ENCODE measurements at places on chromosomes 6 and 20.

DNA sequence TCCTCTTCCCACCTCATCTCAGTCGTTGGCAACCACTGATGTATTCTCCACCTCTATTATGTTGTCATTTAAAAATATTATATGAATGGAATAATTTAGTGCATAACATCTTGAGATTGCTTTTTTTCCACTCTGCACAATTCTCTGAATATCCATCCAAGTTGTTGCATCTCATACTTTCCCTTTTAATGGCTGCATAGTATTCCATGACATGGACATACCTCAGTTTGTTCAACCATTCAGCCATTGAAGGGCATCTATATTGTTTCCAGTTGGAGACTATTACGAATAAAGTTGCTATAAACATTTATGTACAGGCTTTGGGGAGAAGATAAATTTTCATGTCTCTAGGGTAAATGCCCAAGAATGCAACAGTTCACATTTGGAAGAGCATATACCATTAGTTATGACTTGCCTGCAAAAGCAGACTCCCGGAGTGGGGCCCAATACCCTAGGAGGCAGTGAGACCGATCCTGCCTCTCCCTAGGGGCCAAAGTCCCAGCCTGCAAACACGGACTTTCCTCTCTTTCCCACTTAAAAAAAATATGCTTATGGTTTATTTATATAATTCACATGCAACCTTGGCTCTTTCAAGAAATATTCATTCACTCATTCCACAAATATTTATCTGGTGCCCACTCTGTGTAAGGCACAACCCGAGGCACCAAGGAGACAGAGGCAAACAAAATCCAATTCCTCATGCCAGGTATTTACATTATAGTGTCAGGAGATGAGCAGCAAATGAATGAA, 227.0 kb upstream of the PMEPA1 start:
- DNase-seq, result no peak

DNA sequence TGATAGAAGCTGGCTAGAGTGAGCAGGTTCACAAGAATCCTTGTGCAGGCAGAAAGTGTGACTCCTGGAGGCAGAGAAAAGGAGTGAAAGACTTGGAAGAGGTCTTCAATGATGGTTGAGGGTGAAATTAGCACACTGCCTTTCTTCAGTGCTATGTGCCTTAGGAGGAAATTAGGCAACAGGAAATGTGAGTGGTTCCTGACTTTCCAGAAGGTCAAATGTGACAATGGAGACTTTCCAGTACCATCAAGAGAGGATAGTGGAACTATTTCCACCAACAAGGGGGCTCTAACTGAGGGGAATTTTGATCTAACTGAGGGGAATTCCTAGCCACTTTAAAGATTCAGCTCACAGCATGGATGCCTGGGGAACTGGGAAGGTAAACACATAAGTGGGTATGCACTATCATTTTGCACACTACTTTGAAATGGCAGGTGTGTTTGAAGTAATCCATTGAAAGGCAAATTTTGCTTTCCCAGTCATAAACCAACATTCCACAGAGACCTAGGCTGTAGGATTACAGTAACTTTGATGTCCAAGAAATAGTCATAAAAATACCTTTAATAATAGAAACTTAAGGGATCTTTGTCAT, 90.0 kb downstream of the PERP start:
- DNase-seq, result no peak

DNA sequence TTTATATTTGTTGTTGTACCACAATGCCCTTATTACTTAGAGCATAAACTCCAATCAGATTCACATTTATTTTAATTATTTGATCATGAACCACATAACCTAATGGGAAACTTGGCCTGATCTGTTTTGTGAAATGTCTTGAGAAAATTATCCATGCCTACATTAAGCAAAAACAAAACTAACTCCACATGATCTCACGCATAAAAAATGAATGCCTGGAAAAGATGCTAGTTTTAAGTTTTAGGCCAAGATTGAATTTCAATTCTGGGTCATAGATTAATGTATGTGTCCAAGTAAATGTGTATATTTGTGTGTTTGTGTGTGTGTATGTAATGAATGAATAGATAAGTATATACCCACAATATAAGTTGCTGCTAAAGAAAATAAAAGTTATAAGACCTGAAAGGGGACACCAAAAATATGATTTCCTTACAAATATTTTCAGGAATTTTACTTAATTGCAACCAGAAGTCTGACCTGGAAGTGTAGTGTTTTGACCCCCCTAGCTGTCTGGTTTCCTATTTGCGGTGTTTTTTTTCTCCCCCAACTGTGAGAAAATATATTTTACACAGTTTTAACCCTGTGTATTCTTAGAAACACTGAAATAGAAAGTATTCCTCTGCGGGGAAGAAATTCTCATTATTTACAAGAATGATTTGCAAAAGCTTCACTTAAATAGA, 97.2 kb downstream of the JAG1 start:
- DNase-seq, result no peak

DNA sequence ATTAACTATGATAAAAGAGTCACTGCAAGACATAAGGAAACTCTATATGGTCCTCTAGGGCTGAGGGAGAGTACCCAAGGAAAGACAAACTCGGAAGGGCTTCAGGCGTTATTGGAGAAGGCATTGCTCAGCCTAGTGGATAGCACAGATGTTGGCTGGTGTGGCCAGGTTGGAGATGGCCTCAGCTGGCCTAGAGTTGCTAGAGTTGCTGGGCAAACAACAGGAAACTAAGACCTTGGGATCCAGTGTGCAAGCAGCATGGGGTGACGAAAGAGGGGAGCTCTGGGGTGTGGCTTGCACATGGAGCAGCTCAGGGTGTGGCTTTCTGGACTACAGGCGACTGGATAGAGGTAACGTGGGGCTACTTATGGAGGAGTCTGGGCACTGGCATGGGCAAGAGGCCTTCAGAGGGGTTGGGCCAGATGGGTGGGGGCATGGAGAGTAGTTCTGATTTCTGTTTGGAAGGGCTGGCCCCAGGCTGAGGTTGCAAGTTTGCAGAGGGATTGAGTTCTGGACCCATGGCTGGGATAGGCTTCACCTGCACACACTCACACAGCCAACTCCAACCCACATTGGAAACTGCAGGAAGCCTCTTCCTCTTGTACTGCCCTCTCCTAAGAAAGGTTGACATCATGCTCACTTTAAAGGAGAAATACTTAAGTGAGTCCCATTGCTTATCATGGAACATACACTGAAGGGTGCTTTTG, 5.2 kb upstream of the BPIFB6 start:
- DNase-seq, result no peak

- no peak for DNase-seq
Measured at GRCh38 chr6:143064271-143064670, 3.6 kb downstream of the AIG1 start.

- DNase-seq, result no peak
Measured at GRCh38 chr6:16043171-16044135, 85.4 kb upstream of the MYLIP start.

- DNase-seq, result no peak
Measured at GRCh38 chr20:1632178-1632577, 12.4 kb upstream of the SIRPB1 start.

GRCh38 chr20:50467718-50468356, 42.3 kb upstream of the PTPN1 start:
- DNase-seq, result peak; percentile 46

DNA sequence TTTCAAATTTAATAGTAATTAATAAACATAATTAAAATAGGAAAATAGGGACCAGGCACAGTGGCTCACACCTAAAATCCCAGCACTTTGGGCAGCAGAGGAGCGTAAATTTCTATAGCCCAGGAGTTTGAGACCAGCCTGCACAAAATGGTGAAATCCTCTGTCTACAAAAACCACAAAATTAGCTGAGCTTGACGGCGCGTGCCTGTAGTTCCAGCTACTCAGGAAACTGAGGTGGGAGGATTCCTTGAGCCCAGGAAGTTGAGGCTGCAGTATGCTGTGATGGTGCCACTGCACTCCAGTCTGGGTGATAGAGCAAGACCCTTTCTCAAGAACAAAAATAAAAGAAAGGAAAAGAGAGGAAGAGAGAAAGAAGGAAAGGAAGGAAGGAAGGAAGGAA, 1387.0 kb upstream of the ADGRB3 start:
- peak; percentile 19 for DNase-seq

DNA sequence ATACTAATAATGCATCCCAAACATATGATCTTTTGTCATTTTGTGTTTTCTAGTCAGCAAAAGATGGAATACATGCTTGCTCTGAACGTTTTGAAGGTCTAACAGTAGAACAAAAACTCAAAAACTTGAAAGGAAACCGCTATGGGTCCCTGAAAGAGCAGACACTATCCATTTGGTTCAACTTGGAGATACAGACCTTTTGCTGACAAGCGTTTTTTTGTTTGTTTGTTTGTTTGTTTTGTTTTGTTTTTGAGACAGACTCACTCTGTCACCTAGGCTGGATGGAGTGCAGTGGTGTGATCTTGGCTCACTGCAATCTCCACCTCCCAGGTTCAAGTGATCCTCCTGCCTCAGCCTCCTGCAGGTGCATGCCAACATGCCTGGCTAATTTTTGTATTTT, 644.3 kb upstream of the PTCHD4 start:
- no peak for DNase-seq

DNA sequence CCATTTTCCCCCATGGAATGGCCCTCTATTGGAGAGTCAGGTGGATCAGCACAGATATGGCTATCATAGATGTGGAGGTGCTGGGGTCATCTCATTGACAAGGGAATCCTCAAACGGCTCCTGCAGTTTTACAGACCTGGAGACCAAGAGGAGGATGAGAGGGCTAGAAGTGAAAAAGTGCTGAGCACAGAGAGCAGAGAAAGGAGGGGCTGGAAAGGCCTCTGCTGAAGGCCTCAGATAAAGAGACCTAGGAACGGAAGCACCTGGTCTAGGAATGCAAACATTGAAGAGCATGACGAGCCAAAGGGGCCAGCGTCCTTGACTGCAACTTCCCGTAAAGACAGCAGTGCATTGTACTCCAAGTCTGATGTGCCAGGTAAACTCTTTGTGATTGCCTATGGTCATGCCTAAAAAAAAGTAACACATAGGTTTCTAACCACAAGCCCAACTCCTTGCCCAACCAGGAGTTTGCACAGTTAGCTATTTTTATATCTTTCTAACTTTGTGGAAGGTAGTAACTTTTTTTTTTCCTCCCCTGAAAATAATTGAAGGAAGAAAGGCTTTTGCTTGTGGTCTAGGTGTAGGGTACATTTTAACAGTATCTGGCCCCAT, 15.2 kb downstream of the RSPH4A start:
- no peak for DNase-seq

GRCh38 chr20:9059931-9060330, 9.0 kb upstream of the PLCB4 start:
- DNase-seq, result no peak

GRCh38 chr20:40785346-40785745, 96.3 kb upstream of the MAFB start:
- no peak for DNase-seq

GRCh38 chr6:89022798-89023197, 57.8 kb upstream of the PNRC1 start:
- no peak for DNase-seq

GRCh38 chr6:168601546-168601945, 160.6 kb downstream of the SMOC2 start:
- DNase-seq, result no peak

Data from OCI-M1 (cell line).